Thyroid gland (tissue), 4 donors: ENCODE measurements at places on chromosomes 4 and X. TPM values are rescaled to one million over a fixed set of nuclear protein-coding genes. Genes with fewer than 3 reads are reported as not detected.

The TET2 gene
- total RNA-seq, result 27.4 TPM

The SAGE1 gene
- not detected for total RNA-seq

The LEF1 gene
- 4.9 TPM for total RNA-seq

The CORIN gene
- total RNA-seq, result 0.96 TPM

The HERC6 gene
- 10.6 TPM for total RNA-seq

- H3K4me3 ChIP-seq, result no peak overlapping the region
- no peaks in the 10 kb centered on the region for H3K27me3 ChIP-seq
- no peaks in the 10 kb centered on the region for H3K4me1 ChIP-seq
- no peaks in the 10 kb centered on the region for H3K36me3 ChIP-seq
- DNase-seq, result no peak
- no peak overlapping the region for H3K27ac ChIP-seq
Measured at GRCh38 chr4:188138227-188138626, 1.0 kb upstream of the TRIML1 start.

DNA sequence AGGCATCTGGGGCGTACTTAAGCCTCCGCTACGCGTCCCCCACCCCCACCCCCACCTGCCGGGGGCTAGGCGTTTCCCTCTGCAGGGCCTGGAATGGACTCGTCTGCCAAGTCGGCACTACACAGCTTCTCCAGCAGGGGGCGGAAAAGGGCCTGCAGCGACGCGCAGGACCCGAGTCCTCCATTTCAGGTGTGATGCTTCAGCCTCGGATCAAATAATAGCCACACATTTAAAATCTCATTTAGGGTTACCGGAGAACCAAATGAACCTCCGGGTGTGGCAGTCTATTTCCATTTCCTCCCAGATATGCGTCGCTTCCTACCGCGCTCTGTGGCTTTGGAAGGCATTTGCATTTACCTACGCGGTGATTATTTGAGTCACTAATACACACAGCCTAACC is 2.9 kb downstream of the PAK3 start:
- no peaks in the 10 kb centered on the region for H3K27me3 ChIP-seq
- DNase-seq, result peak; percentile 37
- H3K4me3 ChIP-seq, result no peak overlapping the region
- H3K4me1 ChIP-seq, result no peaks in the 10 kb centered on the region
- no peak overlapping the region for H3K27ac ChIP-seq

- DNase-seq, result no peak
- no peaks in the 10 kb centered on the region for H3K36me3 ChIP-seq
- peaks cover 10% of the 10 kb centered on the region for H3K4me1 ChIP-seq
Measured at GRCh38 chr4:138982754-138983153, 32.8 kb upstream of the NOCT start.

DNA sequence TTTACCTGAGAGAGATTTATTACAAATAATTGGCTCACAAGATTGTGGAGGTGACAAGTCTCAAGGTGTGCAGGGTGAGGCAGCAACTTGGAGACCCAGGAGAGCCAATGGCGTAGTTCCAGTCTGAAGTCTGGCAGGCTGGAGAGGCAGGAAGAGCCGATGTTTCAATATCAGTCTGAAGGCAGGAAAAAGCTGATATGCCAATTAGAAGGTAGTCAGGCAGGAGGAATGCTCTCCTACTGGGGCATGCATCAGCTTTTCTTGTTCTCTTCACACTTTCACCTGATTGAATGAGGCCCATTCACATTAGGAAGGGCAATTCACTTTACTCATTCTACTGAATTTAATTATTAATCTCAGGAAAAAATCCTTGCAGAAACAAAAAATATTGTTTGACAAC is 1351.7 kb upstream of the ADGRL3 start:
- no peak overlapping the region for H3K27ac ChIP-seq
- no peak for DNase-seq
- no peaks in the 10 kb centered on the region for H3K4me1 ChIP-seq

DNA sequence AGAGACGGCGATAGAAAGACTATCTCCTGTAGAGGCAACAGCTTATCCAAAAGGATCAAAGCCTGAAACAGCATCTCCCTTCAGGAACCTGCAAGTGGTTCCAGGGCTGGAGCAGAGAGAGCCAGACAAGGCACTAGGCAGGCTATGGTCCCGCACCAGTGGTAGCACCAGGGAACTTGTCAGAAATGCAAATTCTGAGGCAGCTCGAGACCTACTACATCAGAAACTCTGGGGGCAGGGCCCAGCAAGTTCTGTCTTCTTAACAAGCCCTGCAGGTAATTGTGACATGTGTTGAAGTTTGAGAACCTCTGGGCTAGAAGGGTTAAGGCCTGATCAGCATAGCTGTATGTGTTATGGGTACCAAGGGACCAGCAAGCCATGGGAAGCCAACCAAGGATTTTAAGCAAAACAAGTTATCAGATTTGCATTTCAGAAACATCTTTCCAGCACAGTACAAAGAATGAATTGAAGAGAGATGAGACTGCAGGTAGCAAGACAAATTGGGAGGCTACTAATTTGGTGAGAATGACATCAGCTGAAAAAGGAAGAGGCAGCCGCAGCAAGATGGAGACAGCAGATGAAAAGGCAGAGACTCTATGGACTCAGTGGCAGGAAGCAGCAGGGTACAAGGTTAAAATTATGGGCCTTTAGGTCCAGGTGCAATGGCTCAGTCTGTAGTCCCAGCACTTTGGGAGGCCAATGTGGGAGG is 139.7 kb downstream of the TSPAN5 start:
- no peak for DNase-seq
- H3K27me3 ChIP-seq, result no peaks in the 10 kb centered on the region
- H3K36me3 ChIP-seq, result no peaks in the 10 kb centered on the region
- no peak overlapping the region for H3K4me3 ChIP-seq
- H3K4me1 ChIP-seq, result peaks cover 17% of the 10 kb centered on the region

DNA sequence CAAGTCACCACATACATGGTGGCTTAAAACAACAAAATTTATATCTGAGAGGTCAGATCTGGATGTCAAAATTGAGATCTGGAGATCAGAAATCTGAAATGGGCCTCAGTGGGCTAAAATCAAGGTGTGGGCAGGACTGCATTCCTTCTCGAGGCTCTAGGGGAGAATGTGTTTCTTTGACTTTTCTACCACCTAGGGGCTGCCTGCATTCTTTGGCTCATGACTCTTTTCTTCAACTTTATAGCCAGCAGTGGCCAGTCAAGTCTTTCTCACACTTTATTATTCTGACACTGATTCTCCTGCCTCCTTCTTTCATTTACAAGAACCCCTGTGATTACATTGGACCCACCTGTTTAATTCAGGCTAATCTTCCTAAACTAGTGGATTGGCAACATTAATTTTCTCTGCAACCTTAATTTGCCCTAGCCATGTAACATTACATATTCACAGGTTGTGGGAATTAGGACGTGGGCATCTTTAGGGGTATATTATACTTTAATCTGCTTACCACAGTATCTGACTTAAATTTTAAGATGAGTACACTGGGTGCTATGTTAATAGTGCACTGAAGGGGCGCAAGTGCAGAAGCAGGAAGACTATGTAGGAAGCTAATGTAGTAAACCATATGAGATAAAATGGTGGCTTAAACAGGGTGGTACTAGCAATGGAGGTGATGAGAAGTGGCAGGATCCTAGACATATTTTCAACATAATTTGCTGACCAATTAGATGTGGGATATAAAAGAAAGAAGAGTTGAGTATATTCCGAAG is 188.0 kb downstream of the SLC4A4 start:
- H3K27me3 ChIP-seq, result no peaks in the 10 kb centered on the region
- no peaks in the 10 kb centered on the region for H3K36me3 ChIP-seq
- no peaks in the 10 kb centered on the region for H3K4me1 ChIP-seq
- peak; percentile 35 for DNase-seq
- no peak overlapping the region for H3K4me3 ChIP-seq
- no peak overlapping the region for H3K27ac ChIP-seq

DNA sequence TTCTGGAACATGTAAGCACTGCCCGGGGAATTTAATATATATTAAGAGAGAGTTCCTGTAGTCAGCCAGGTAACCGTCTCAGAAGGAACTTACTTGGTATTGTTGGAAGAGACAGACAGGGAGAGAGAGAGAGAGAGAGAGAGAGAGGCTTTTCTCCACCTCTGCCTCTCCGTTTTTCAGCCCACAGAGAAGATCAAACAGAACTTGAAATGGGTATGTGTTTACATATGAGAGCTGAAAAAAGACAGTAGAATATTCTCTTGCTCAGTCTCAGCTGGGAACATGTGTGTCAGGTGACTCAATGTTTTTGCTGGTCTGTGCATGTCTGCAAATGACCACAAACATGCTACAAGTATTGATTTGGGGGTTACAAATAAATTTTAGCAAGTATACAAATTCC is 81.9 kb downstream of the MAGED1 start:
- H3K4me1 ChIP-seq, result no peaks in the 10 kb centered on the region
- no peaks in the 10 kb centered on the region for H3K27me3 ChIP-seq
- H3K4me3 ChIP-seq, result no peak overlapping the region
- no peak for DNase-seq
- H3K36me3 ChIP-seq, result no peaks in the 10 kb centered on the region

- no peak overlapping the region for H3K27ac ChIP-seq
- H3K4me3 ChIP-seq, result no peak overlapping the region
- no peaks in the 10 kb centered on the region for H3K36me3 ChIP-seq
- DNase-seq, result no peak
Measured at GRCh38 chr4:3706565-3707422, 59.4 kb upstream of the ADRA2C start.

DNA sequence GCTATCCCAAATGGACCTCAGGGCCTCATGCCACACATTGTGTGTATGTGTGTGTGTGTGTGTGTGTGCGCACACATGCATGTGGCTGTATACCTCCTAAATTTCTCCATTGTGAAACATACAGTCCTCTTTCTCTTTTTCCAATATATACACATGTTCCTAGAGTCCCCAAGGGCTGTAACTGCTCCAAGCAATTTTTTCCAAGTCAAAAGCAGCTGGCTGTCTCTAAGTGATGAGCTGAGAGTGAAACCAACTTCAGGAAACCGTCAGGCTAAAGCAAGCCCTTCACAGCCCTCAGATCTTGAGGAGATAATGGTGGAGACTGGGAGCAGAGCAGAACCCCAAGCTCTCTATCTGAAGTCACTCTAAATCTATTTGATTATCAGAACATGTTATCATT is 496.1 kb upstream of the DIPK2B start:
- no peaks in the 10 kb centered on the region for H3K36me3 ChIP-seq
- H3K27ac ChIP-seq, result no peak overlapping the region
- H3K27me3 ChIP-seq, result no peaks in the 10 kb centered on the region
- H3K4me1 ChIP-seq, result no peaks in the 10 kb centered on the region

GRCh38 chrX:154516656-154517100 is 646 bp upstream of the FAM3A start:
- peak overlapping the region; percentile 57 for H3K4me3 ChIP-seq
- peaks cover 10% of the 10 kb centered on the region for H3K4me1 ChIP-seq
- H3K27me3 ChIP-seq, result no peaks in the 10 kb centered on the region
- peak overlapping the region; percentile 76 for H3K27ac ChIP-seq

DNA sequence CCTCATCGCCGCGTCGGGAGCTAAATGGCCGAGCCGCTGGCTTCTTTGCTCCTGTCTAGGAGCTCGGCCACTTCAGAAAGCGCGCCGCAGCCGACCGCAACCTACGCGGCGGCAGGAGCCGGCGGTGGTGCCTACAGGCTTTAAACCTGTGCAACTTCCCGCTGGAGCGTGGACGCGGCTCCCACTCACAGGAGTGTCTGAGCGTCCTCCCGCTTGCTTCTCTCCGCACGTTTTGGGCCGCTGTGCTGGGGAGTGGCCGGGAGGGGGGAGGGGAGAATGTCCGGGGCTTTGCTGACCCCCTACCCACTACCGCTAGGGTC is 1.0 kb downstream of the NHSL2 start:
- DNase-seq, result peak; percentile 33

DNA sequence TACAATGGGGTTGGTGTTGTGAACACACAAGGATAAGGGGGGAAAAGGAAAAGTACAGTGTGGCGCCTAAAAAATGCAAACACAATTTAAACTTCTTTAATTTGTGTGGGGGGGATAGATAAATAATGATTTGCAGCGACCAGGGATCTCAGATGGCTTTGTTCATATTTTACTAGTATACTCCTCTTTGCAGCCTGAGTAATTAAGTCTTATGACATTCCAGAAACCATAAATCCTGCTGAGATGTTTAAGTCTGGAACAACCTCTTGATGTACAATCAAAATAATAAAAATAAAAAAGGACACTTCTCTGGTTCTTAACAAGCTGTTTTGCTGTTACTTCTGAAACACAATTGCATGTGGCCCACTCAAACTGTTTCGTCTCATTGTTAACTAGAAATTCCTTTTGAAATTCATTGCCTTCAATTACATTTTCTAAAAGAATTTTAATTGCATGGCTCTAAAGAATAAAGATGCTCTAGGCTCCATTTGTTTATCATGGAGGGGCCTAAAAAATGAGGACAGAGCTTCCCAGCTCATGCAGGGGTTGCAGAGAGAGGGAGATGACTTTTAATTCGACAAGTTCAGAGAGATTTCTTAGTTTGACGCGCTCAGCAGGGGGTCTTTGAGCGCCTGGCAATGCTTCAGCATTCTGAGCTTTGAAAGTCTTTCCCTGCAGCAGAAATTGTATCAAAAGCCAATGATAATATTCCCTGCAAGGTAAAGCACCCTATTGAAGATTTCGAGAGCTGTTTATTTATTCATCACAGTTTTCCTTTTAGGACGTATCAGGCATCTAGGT is 892.4 kb upstream of the TENM3 start:
- no peak overlapping the region for H3K4me3 ChIP-seq
- DNase-seq, result no peak
- H3K36me3 ChIP-seq, result no peaks in the 10 kb centered on the region
- no peaks in the 10 kb centered on the region for H3K27me3 ChIP-seq

- H3K4me3 ChIP-seq, result no peak overlapping the region
- peaks cover 20% of the 10 kb centered on the region for H3K36me3 ChIP-seq
- H3K27me3 ChIP-seq, result no peaks in the 10 kb centered on the region
- DNase-seq, result no peak
- H3K27ac ChIP-seq, result no peak overlapping the region
- H3K4me1 ChIP-seq, result no peaks in the 10 kb centered on the region
Measured at GRCh38 chr4:48570646-48571220, 80.7 kb downstream of the ZAR1 start.

GRCh38 chrX:68997911-68998310 is 167.3 kb downstream of the PJA1 start:
- no peaks in the 10 kb centered on the region for H3K27me3 ChIP-seq
- DNase-seq, result peak; percentile 51
- no peaks in the 10 kb centered on the region for H3K4me1 ChIP-seq
- no peak overlapping the region for H3K27ac ChIP-seq
- H3K4me3 ChIP-seq, result no peak overlapping the region

- H3K4me3 ChIP-seq, result no peak overlapping the region
- H3K36me3 ChIP-seq, result no peaks in the 10 kb centered on the region
- no peak overlapping the region for H3K27ac ChIP-seq
- H3K27me3 ChIP-seq, result no peaks in the 10 kb centered on the region
- DNase-seq, result no peak
Measured at GRCh38 chr4:73735231-73735630, 5.1 kb upstream of the CXCL8 start.

- DNase-seq, result no peak
- H3K36me3 ChIP-seq, result no peaks in the 10 kb centered on the region
- no peak overlapping the region for H3K4me3 ChIP-seq
- H3K4me1 ChIP-seq, result no peaks in the 10 kb centered on the region
- no peak overlapping the region for H3K27ac ChIP-seq
Measured at GRCh38 chr4:189311251-189311650, 629.4 kb upstream of the FRG1 start.

DNA sequence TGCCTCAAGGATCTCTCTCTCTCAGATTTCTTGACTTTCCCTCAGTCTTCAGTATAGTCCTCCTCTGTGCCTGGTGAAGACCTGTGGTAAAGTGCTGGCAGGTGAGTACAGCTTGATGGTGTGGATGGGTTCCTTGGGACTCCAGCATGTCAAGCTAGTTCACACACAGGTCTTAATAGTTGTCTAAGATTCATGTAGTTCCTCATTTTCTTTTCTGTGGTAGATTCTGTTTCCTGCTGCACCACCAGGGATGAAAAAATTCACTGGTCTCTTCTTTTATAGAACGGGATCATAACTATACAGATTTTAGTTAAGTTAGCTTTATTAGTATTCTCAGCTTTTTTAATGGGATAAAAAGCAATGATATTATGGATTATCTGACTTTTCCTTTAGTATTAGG is 32.5 kb upstream of the PAQR3 start:
- no peaks in the 10 kb centered on the region for H3K4me1 ChIP-seq
- H3K4me3 ChIP-seq, result no peak overlapping the region
- H3K36me3 ChIP-seq, result no peaks in the 10 kb centered on the region
- H3K27me3 ChIP-seq, result no peaks in the 10 kb centered on the region
